ENCODE measurements at places on chromosomes 6 and 20.

GRCh38 chr6:100001915-100002388, 7.9 kb upstream of the MCHR2 start:
- peak; percentile 1 for DNase-seq

DNA sequence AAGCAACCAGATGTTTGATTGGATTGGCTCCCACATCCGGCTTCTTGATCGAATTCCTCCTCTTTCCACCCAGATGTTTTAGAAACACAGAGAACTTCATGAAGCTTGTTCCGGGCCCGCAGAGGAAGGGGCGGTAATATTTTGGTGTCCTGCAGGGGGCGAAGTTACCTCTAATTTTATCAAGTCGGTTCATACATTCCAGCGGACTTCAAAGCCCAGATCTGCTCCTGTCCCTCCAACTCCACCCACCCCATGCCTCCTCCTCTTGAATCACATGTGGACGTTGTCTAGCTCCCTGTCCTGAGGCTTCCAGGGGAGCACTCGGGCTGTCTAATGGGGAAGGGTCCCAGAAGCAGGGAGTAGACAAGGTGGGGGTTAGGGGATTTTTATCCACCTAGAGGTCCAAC, 2.9 kb upstream of the BMP6 start:
- DNase-seq = peak; percentile 8

DNA sequence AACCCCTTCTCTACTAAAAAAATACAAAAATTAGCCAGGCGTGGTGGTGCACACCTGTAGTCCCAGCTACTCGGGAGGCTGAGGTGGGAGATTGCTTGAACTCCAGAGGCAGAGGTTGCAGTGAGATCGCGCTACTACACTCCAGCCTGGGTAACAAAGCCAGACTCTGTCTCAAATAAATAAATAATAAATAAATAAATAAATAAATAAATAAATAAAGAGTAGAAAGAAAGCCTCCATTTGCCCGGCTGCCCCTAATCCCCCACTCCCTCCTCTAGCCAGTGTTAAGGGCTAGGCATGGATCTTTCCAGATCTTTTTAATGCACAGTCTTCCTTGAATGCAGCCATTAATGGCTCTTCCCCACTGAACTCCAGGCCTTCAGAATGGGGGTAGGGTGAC, 3.2 kb downstream of the PNPLA1 start:
- no peak for DNase-seq

DNA sequence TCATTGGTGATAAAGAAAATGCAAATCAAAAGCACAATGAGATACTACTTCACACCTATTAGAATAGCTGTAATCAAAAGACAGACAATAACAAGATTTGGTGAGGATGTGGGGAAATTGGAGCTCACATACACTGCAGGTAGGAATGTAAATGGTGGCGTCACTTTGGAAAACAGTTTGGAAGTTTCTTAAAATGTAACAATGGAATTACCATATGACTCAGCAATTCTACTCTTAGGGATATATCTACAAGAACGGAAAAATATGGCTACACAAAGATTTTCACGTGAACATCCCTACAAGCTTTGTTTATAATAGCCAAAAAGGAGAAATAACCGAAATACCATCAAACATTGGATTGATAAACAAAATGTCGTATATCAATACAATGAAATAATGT, 270.4 kb downstream of the DOK5 start:
- DNase-seq = no peak

- DNase-seq = peak; percentile 50
These were observed at the start of gene NFATC2 for GRCh38 chr20:51542571-51543421. TSS of gene NFATC2 (minus strand) at chr20:51542719. CDS start at chr20:51542499, 220 bp downstream.

GRCh38 chr6:75913040-75913439, 159.4 kb downstream of the IMPG1 start:
- no peak for DNase-seq

GRCh38 chr6:129730477-129731165, 20.6 kb upstream of the ARHGAP18 start:
- DNase-seq = no peak

- DNase-seq = no peak
These were observed 9.8 kb upstream of the ZFP64 start for GRCh38 chr20:52201395-52201794.

DNA sequence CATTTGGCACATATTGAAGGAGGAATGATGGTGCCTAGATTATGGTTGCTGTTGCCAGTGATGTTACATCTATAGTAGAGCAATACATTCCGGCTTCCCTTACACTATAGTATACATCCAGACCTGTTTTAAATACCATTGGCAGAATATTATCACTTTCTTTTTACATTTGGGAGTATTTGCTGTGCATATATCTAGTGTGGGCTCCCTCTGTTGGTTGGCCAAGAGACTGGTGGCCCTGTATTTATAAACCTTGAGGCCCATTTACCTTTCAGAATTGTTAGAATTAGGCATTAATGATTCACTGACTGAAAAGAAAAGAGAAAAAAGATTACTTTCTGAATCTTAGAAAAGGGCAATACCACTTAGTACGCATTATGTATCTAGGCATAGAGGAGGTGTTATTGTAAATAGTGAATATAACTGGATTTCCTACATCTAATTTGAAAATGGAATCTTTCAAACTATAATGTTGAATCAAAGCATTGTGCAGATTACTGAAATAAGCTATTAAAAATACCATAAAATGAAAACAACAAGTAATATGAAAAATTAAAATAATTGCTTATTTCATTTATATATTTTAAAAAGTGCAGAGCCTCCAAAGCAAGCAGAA, 628.8 kb upstream of the MAN1A1 start:
- no peak for DNase-seq

GRCh38 chr6:111818539-111819226, 54.6 kb downstream of the FYN start:
- no peak for DNase-seq

DNA sequence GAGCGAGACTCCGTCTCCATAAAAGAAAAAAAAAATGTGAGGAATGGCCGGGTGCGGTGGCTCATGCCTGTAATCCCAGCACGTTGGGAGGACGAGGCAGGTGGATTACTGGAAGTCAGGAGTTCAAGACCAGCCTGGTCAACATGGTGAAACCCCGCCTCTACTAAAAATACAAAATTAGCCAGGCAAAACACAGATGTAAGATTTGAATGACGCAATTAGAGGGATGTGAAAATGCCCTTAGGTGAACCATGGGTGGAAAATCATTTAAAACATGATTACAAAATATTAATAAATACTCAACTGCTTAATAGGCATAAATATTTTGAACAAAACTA, 20.9 kb downstream of the COL9A3 start:
- no peak for DNase-seq

GRCh38 chr6:29702519-29703103, 20.6 kb upstream of the HLA-F start:
- DNase-seq = peak; percentile 79

DNA sequence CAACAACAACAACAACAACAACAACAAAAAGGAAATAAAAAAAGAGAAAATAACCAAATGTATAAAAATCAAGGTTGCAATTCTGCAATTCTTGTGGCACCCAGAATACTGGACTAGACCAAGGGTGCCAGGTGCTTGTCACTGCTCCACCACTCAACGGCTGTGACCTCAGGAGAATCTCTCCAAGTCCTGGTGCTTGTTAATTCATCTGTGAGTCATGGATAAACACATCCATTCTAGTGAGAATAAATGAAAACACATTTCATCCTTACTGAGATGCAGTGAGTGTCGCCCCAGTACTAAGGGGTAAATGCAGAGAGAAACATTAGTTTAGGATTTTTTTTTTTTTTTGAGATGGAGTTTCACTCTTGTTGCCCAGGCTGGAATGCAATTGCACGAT, 32.0 kb downstream of the HLA-C start:
- DNase-seq = no peak

GRCh38 chr6:3650959-3651697, 100.4 kb downstream of the PXDC1 start:
- no peak for DNase-seq

GRCh38 chr6:76706086-76706485, 633.6 kb upstream of the IMPG1 start:
- DNase-seq = no peak

DNA sequence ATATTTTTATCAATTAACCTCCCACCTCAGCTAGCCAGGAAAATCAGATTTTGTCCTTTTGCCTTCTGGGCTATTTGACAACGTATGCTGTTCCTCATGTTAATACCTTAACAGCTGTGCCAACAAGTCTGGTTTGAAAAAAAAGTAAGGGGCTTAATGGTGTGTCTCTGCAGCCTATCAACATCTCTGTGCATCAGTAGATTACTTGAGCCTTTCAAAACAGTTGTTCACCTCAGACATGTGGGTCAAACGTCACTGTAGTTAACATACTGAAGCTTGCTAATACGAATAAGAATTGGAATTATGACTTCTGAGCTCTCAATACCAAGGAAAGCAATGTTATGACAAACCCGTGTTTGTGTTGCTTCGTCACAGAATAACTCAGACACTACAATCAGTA, 23.0 kb downstream of the CEP57L1 start:
- DNase-seq = no peak

GRCh38 chr20:20273286-20273685, 94.6 kb upstream of the INSM1 start:
- DNase-seq = no peak

- DNase-seq = no peak
These were observed 192.7 kb downstream of the ARHGAP18 start for GRCh38 chr6:129517288-129517687.

GRCh38 chr6:97462938-97463598, 180.1 kb upstream of the MMS22L start:
- no peak for DNase-seq

DNA sequence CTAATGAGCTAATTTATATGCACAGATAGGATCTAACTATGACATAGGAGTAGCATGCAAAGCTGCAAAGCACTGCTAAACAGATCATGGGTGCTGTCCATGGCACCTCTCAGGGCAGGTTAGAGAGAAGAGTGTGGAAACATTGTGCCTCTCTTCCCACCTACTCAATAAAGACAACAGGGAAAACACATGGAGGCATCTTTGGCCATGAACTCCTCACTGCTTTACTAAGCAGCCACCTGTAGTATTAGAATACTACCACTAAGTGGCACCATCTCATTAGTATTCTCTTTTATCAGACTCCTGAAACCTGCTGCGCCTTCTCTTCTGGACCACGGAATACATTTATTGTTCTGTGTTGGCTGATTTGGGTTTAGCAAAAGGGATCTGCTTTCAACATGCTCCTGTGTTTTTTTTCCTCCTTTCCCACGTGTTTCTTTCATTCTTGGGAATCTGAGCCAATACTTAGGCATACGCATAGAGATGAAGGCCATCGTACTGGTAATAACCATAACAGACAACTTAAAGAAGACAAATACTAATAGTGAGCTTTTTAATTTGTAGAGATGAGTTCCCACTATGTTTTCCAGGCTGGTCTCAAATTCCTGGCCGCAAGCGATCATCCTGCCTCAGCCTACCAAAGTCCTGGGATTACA, 9.4 kb upstream of the HDDC2 start:
- no peak for DNase-seq

- DNase-seq = no peak
These were observed 5.7 kb downstream of the COMMD7 start for GRCh38 chr20:32737371-32738223.

GRCh38 chr6:106162921-106163320, 76.8 kb downstream of the PRDM1 start:
- DNase-seq = no peak

GRCh38 chr20:25116739-25117458, 35.0 kb upstream of the VSX1 start:
- DNase-seq = no peak

DNA sequence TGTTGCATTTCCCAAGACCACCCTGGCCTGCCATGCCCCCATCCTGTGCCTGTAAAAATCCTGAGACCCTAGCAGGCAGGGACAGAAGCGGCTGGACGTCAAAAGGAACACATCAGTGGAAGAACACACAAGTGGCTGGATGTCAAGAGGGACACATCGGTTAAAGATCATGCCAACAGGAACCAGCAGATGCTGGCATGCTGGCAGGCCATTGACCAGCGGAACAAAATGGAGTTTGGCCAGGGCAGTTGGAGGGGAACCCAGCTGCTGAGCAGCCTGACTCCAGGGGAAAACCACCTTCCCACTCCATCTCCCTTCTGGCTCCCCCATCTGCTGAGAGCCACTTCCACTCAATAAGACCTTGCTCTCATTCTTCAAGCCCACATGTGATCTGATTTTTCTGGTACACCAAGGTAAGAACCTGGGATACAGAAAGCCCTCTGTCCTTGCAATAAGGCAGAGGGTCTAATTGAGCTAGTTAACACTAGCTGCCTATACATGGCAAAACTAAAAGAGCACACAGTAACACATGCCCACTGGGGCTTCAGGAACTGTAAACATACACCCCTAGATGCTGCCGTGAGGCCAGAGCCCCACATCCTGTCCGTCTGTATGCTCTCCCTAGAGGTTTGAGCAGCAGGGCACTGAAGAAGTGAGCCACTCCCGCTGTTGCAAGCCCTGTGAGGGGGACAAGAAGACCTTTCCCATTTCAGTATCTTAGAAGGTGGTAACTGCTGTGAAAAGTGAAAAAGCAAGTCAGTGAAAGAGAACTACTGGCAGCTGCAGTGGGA, 4.2 kb upstream of the TSBP1 start:
- no peak for DNase-seq

- no peak for DNase-seq
These were observed 571 bp upstream of the FOXC1 start for GRCh38 chr6:1609041-1609647.

GRCh38 chr20:48541581-48542071, 286.2 kb downstream of the PREX1 start:
- DNase-seq = no peak

DNA sequence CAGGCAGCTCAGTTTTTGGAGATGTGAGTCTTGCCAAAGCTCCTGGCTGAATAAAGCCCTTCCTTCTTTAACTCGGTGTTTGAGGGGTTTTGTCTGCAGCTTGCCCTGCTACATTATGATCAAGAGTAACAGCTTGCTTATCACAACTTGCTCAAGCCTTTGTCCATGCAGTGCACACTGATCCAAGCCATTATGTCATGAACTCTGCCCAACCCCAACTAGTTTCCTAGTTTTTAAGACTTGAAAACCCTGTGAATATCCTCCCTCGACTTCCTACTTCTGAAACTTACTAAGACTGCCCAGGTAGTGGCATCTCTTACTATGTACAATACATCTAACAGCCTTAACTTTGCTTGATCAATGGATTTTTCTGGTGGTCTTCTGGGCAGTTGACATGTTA, 50.3 kb upstream of the ADGRF4 start:
- DNase-seq = no peak

GRCh38 chr6:144297511-144298100, 12.5 kb downstream of the UTRN start:
- no peak for DNase-seq

DNA sequence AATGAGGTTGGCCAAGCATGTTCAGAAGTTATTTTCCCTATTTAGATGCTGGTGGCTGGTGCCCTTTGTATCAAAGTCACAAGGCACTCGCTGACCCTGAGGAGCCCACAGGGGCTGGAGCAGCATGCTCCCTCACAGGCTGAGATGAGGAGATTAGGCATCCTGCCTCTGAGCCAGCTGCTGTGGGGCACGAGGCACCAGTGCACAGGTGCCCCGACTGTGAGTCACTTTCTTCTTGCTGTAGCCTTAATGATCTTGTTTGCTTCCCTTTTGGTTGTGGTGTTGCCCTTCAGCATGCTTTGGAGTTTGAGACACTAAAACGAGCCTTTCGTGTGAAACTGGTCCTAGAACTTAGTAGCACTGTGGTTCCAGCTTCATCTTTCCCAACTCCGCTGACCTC, 4.3 kb downstream of the PSMG4 start:
- DNase-seq = no peak
